ENCODE measurements at places on chromosomes 2 and 18. TPM values are rescaled to one million over a fixed set of nuclear protein-coding genes. Genes with fewer than 3 reads are reported as not detected.

CHRNG gene
- not detected for total RNA-seq

LRRC30 gene
- total RNA-seq = not detected

- H3K36me3 ChIP-seq = no peaks in the 10 kb centered on the region
- no peaks in the 10 kb centered on the region for H3K27me3 ChIP-seq
- H3K4me1 ChIP-seq = no peaks in the 10 kb centered on the region
- H3K27ac ChIP-seq = no peak overlapping the region
These were observed 675.6 kb upstream of the VRK2 start for GRCh38 chr2:57370882-57371585.

GRCh38 chr2:129191530-129191929, 787.9 kb upstream of the RAB6C start:
- H3K27ac ChIP-seq = no peak overlapping the region
- no peak for DNase-seq
- no peak overlapping the region for H3K4me3 ChIP-seq
- no peaks in the 10 kb centered on the region for H3K27me3 ChIP-seq
- no peaks in the 10 kb centered on the region for H3K4me1 ChIP-seq
- H3K36me3 ChIP-seq = no peaks in the 10 kb centered on the region

GRCh38 chr2:107932488-107932887, 53.8 kb upstream of the SLC5A7 start:
- H3K36me3 ChIP-seq = no peaks in the 10 kb centered on the region
- DNase-seq = peak; percentile 12
- H3K27me3 ChIP-seq = no peaks in the 10 kb centered on the region
- H3K4me3 ChIP-seq = no peak overlapping the region
- no peaks in the 10 kb centered on the region for H3K4me1 ChIP-seq
- H3K27ac ChIP-seq = no peak overlapping the region

ITGB1BP1 gene
- 138 TPM for total RNA-seq

- DNase-seq = peak; percentile 80
- H3K4me1 ChIP-seq = peaks cover 13% of the 10 kb centered on the region
- peaks cover 9% of the 10 kb centered on the region for H3K36me3 ChIP-seq
- H3K4me3 ChIP-seq = peak overlapping the region; percentile 96
These were observed 1.7 kb downstream of the TMSB10 start for GRCh38 chr2:84906900-84907714.

GRCh38 chr2:132415256-132415914, 1.2 kb upstream of the GPR39 start:
- H3K27me3 ChIP-seq = no peaks in the 10 kb centered on the region
- peak overlapping the region; percentile 51 for H3K4me3 ChIP-seq
- no peak for DNase-seq
- H3K4me1 ChIP-seq = peaks cover 10% of the 10 kb centered on the region
- no peak overlapping the region for H3K27ac ChIP-seq

C2orf80 gene
- not detected for total RNA-seq

NT5DC4 gene
- total RNA-seq = not detected

DNA sequence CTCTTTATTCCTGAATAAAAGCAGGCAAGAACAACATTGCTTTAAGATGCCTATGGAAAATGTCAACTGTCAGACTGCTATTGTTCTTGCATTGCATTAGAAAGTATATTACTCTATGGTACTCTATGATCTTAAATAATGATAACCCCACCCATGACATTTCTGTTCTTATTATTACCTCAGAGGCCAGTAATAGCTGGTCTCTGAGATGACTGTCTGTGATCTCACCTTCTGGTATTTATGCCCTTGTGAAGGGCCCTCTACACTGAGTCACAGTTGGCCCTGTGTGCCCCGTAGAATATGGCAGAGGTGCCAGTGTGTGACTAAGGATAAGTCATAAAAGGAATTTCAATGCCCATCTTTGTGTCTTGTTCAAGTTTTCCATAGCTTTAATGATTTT, 61.0 kb downstream of the SPP2 start:
- no peaks in the 10 kb centered on the region for H3K4me1 ChIP-seq
- H3K4me3 ChIP-seq = no peak overlapping the region
- peaks cover 8% of the 10 kb centered on the region for H3K27me3 ChIP-seq
- H3K27ac ChIP-seq = no peak overlapping the region
- no peaks in the 10 kb centered on the region for H3K36me3 ChIP-seq

DNA sequence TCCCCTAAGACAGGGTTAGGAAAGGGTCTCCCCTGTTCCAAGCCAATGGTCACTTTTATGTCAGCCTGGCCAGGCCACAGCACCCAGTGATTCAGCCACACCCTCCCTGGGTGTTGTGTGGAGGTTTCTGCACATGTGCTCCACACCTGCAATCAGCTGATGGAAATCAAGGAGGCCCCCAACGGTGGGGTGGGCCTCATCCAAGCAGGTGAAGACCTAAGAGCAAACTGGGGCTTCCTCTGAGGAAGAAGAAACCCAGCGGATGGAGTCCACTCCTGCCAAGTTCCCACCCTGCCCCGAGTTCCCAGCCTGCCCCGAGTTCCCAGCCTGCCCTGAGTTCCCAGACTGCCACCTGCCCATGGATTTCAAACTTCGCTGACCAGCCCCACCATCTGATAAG, 55.4 kb downstream of the KIF1A start:
- no peaks in the 10 kb centered on the region for H3K4me1 ChIP-seq
- H3K4me3 ChIP-seq = no peak overlapping the region

C2orf72 gene
- total RNA-seq = not detected

GRCh38 chr2:145906354-145906753, 1386.4 kb upstream of the ZEB2 start:
- no peak for DNase-seq
- H3K27ac ChIP-seq = no peak overlapping the region
- H3K4me1 ChIP-seq = no peaks in the 10 kb centered on the region
- no peaks in the 10 kb centered on the region for H3K27me3 ChIP-seq

DNA sequence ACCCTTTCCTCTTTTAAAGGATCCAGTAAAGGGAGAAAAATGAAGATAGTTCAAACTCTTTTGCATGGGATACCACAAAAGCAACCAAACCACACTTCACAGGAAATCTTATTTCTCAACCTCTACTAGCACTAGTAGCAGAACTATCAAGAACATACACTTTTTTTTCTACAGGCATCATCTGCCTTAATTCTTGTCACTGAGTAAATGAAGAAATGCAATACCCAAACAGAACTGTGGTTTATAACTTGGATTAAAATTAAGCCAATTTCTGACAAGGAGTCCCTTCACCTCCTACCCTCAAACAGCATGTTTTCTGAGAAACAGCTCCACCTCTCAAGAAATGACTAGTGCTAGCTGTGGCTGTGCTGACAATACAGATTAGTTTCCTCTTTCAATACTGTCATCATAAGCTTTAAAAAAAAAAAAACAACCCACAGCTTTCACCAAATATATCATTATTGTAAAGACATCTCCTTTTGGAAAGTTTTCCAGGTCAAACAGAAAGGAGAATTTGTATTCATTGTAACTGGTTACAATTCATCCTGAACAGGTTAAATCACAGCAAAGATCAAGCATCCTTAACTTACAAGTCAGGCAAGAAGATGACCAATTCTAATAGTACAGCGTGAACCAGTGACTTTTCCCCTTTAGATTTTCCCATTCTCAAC, 44.4 kb downstream of the PTPN2 start:
- H3K4me1 ChIP-seq = peaks cover 24% of the 10 kb centered on the region
- no peak for DNase-seq
- no peak overlapping the region for H3K4me3 ChIP-seq
- H3K36me3 ChIP-seq = no peaks in the 10 kb centered on the region

DNA sequence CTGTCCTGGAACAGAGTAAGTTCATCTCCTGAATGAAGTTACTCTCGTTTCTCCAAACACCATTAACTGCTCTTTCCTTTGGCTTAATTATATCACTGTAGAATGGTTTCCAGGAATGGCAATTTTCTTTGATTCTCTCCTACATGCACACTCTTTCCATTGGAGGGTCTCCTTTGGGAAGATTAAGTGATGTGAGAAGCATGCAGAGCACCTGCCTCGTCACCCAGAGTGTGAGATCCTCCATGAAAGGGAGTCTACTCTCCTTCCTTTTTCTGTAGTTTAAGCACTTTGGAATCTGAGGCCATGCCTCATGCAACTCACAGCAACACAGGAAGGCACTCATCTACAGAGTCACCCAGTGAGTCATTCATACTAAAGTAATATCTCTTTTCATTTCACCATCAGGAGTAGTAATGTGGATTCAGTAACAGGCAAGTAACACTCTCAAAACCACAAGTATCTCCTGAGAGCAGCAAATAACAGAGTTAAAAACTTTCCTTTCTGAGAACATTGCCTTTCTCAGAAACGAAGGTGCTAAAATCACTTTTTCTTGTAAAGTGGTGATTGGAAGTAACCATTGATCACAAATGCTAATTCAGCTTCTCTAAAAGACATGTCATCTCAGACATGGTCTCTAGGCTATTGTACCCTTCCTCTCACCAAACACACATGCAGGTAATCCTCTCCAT, 52.8 kb upstream of the IL1RL1 start:
- no peaks in the 10 kb centered on the region for H3K36me3 ChIP-seq
- DNase-seq = no peak
- H3K4me1 ChIP-seq = no peaks in the 10 kb centered on the region
- no peak overlapping the region for H3K4me3 ChIP-seq
- H3K27ac ChIP-seq = no peak overlapping the region

- DNase-seq = peak; percentile 25
- no peak overlapping the region for H3K4me3 ChIP-seq
- H3K27me3 ChIP-seq = no peaks in the 10 kb centered on the region
- H3K36me3 ChIP-seq = no peaks in the 10 kb centered on the region
- H3K27ac ChIP-seq = no peak overlapping the region
These were observed 73.0 kb upstream of the KCTD1 start for GRCh38 chr18:26621161-26622026.

DNA sequence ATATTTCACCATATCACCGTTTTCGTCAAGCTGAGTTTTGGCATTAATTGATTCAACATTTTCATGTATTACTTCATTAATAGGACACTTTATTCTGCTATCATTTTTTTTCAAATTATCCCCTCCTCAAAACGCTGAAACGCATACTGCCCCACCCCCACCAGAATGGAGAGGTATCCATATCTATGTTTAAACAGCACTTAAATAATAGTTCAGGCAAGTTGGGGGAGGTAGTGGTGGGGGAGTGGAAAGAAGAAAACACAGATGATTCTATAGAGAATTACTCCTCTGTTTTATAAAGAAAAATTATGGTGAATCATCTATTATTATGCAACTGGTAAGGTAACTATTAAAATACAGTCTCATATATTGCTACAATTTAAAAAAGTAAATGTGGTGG, 314.4 kb upstream of the ZEB2 start:
- peak overlapping the region; percentile 81 for H3K27ac ChIP-seq
- H3K36me3 ChIP-seq = no peaks in the 10 kb centered on the region
- peaks cover 54% of the 10 kb centered on the region for H3K4me1 ChIP-seq
- no peak overlapping the region for H3K4me3 ChIP-seq

DNA sequence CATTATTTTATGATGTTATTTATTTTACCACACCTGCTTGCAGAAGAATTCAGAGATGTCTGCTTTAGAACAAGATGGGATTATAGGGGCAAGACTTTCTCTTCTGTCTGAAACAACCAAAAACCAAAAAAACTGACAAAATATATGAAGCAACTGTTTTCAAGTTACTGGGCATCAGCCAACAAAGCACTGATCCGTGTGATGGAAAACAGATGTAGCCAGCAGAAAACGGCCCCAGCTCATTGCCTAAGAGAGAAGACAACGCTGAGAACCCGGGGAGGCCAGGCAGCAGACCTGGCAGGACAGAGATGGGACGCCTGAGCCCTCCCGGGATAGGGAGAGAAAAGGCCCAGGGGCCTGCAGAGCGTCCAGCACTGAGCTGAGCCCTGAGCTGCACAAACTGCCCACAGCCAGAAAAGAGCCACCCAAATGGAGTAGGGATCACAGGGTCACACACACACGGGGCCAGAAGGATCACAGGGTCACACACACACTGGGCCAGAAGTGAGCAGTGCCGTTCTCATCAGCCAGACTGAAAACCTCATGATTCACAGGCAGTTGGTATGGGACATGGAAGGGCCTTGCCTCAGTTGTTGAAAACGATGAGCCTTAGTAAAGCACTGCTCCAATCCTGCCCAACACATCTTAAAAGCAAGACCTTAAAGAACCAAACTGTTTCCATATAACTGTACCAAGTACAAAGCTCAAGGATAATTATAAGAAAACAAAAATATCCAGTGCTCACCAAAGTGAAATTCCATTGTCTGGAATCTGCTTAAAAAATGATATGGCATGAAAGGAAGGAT, 12.1 kb downstream of the PXDN start:
- no peaks in the 10 kb centered on the region for H3K27me3 ChIP-seq
- peak; percentile 82 for DNase-seq
- peaks cover 13% of the 10 kb centered on the region for H3K36me3 ChIP-seq
- peaks cover 57% of the 10 kb centered on the region for H3K4me1 ChIP-seq
- no peak overlapping the region for H3K4me3 ChIP-seq
- peak overlapping the region; percentile 87 for H3K27ac ChIP-seq

DNA sequence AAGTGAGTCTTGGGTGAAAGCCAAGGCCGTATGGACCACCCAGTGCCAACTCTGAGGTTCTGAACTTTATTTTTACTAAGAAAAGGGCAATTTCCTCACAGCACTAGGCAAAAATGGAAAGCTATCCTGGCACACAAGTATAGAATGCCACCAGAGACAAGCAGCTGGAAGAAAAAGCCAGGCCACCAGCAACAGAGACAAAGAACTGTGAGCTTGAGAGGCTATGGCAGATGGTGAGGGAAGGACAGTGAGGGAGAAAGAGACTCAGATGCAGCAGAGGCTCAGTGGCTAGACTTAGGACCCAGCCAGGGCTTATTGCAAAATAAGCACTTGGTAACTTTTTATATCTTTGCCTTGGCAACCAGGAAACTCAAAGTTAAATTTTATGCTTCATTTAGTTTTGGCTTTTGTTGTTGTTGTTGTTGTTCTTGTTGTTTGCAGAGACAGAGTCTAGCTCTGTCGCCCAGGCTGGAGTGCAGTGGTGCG, 78.0 kb upstream of the BZW1 start:
- H3K27ac ChIP-seq = no peak overlapping the region
- no peaks in the 10 kb centered on the region for H3K36me3 ChIP-seq
- DNase-seq = no peak
- H3K4me3 ChIP-seq = no peak overlapping the region

GRCh38 chr18:44453505-44453904, 227.2 kb upstream of the SETBP1 start:
- H3K27ac ChIP-seq = no peak overlapping the region
- H3K27me3 ChIP-seq = no peaks in the 10 kb centered on the region
- no peak overlapping the region for H3K4me3 ChIP-seq
- H3K4me1 ChIP-seq = no peaks in the 10 kb centered on the region
- no peaks in the 10 kb centered on the region for H3K36me3 ChIP-seq

All from A673 (cell line).